Skin of body (tissue), 3 donors: ENCODE measurements at places on chromosomes 1 and 21. TPM values are rescaled to one million over a fixed set of nuclear protein-coding genes. Genes with fewer than 3 reads are reported as not detected.
A peak's percentile ranks its signal among the peaks of the same experiment; 100 is the strongest.

DNA sequence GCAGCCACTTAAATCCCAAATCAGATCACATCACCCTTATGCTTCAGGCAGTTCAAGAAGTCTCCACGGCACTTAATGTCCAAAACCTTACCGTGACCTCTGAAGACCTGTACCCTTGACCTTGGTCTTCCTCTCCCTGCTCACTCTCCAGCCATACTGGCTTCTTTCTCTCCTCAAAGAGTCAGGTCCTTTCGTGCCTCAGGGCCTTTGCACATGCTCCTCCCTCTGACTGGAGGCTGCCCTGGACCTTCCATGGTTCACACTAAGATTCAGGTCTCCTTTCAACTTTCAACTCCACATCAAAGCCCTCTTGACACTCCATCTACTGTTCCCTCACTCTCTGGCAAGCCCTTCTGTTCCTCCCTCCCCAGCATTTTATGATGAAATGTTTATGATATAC lies 289.9 kb upstream of the VAMP3 start:
- no peak for DNase-seq

The SH2D1B gene
- total RNA-seq: not detected

- no peak for DNase-seq
Observed at GRCh38 chr1:182217071-182217470, 155.6 kb upstream of the ZNF648 start.

The BNIPL gene
- total RNA-seq: 37.0 TPM

- no peak for DNase-seq
Observed at GRCh38 chr1:18957532-18958300, 1.2 kb upstream of the IFFO2 start.

GRCh38 chr1:24769656-24770651 lies 24.7 kb downstream of the CLIC4 start:
- peak; percentile 54 for DNase-seq

DNA sequence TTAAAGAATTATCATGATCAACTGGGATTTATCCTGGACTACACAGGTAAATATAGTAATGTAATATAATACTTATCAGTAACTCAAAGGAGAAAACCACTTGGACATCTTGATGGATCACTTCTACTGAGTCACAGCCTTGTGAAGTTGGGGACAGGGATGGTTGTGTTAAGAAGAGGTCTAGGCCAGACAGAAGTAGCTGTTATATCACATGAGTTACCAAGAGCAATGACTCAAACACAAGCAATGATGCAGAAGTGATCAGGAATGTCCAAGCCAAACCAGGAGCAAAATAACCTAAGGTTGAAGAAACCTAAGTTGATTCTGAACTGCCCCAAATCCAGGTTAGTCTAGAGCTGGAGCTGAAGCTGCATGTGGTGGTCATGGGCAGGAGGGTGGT lies 424.5 kb upstream of the DAB1 start:
- DNase-seq: no peak

The NIBAN1 gene
- 28.4 TPM for total RNA-seq

DNA sequence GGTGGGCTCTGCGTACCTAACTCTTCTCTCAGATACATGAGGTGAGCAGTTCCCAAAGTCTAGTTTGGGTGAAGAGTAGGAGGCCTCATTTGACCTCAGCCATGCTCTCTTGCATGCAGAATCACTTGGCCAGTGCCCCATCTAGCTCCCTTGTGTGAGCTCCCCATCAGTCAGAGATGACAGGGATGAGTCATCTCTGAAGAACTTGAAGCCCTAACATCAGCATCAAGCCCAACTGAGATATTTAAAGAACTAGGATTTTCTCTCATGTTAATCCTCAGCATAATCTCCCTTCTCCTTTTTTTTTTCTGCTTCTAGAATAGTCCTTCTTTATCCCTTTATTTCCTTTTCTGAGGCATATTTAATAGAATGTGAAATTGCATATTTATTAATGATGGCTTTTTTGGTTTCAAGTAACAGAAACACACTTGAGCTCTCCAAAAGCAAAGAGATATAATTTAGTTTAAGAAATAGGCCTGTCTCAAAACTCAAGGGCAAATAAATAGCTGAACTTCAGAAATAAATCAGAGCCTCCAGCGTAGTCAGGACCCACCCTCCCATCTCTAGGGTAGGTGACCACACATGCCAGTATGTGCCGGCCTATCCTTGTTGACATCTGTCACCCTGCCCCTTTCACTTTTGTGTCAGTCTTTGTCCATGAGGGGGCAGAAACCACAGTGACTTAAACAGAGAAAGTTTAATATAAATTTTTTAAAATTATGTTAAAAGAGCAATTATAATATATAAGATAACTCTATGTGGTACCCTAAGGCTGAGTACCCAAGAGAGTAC lies 112.3 kb downstream of the TSEN15 start:
- peak; percentile 52 for DNase-seq

The ENTREP3 gene
- total RNA-seq: 4.5 TPM

GRCh38 chr1:12485231-12486058 lies 132.6 kb downstream of the DHRS3 start:
- DNase-seq: peak; percentile 75

- no peak for DNase-seq
Observed at GRCh38 chr1:211789641-211790464, 40.7 kb downstream of the LPGAT1 start.

The ADAMTSL4 gene
- total RNA-seq: 22.1 TPM

DNA sequence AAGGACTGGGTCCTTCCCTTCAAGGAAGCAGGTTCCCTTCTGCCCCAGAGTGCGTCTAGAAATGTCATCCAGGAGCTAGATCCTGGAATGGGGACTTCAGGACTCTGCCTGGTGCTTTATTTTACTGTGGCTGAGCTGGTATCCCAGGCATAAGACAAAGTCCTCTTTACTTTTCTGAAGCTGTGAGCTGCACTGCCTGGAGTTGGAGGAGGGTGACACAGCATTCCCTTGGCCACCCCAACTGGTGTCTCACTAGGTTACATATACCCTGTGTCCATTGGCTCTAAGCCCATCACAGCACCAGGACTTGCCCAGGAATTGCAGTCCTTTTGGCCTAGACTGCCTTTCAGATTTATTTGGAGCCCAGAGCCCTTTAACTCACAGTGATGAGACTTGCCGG lies 41.8 kb upstream of the CD55 start:
- no peak for DNase-seq

The FCRL1 gene
- 0.39 TPM for total RNA-seq

The PGLYRP3 gene
- 4.4 TPM for total RNA-seq

The MCOLN3 gene
- total RNA-seq: 1.6 TPM

DNA sequence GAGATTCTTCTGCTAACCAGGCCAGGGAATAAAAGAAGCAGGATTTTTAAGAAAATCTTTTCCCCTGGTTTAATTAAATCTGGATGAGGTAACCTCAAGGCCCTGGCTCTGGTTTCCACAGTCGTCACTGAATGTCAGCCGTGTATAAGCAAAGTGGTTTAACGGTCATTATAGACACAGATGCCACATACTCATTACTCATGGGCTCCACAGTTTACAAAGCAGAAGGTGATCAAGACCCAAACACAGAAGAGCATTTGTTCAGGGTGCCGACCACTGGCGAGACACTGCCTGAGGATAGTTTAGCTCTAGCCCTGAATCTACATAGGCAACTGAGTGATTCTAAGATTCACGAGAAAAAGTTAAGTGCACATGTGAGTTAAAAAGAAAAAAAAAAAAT lies 27.8 kb upstream of the RAP1GAP start:
- no peak for DNase-seq

- DNase-seq: no peak
Observed at GRCh38 chr1:99003581-99004253, 944 bp downstream of the PLPPR5 start.

DNA sequence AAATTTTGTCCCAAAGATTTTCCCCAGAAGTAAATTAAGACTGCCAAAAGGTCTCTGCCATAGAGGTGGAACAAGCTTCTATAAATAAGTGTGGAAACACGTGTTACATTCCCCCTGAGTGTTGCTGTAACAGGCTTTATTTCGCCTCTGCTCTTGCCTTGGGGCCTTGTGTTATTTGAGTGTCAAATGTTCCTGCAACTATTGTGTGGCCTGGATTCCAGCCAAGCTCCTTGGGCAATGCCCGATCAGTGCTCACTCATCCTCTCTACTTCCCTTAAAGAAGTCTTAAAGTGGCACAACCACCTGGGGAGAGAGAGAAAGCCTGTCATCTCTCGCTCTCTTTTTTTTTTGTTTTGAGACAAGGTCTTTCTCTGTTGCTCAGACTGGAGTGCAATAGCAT lies 156.7 kb downstream of the NR5A2 start:
- DNase-seq: no peak

- DNase-seq: no peak
Observed at GRCh38 chr1:169148472-169149252, 42.2 kb downstream of the ATP1B1 start.

The C1QC gene
- 24.7 TPM for total RNA-seq

GRCh38 chr1:110612060-110612745 lies 6.0 kb upstream of the KCNA2 start:
- no peak for DNase-seq
